ENCODE measurements at places on chromosomes 4 and X.

DNA sequence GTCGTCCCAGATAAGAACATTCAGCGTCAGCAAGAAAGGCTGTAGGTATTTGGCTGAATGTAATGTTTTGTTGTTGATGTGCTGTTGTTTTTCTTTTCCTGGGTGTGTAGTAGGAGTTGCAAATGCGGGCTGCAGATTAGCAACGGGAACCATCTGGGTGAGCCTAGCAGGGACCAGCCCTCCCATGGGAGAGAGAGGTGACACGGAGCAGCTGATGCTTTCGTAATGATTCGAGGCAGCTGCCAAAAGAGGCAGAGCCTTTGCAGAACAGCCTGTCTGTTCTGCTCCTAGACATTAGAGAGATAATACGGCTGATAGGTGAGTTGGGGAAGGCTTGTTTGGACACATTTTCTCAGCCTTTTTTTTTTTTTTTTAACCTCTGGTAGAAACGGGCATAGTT is 25.3 kb downstream of the ARSF start:
- no peak for DNase-seq

- DNase-seq: no peak
These were observed 143.7 kb downstream of the RPA4 start for GRCh38 chrX:97027384-97027922.

- no peak for DNase-seq
These were observed 104.5 kb downstream of the AMELX start for GRCh38 chrX:11397680-11398079.

- DNase-seq: peak; percentile 86
These were observed 40.9 kb upstream of the IL13RA2 start for GRCh38 chrX:115058276-115058675.

GRCh38 chr4:34200535-34200934 is 2043.8 kb downstream of the ARAP2 start:
- DNase-seq: no peak

GRCh38 chr4:17664755-17665154 is 50.3 kb downstream of the MED28 start:
- DNase-seq: no peak

DNA sequence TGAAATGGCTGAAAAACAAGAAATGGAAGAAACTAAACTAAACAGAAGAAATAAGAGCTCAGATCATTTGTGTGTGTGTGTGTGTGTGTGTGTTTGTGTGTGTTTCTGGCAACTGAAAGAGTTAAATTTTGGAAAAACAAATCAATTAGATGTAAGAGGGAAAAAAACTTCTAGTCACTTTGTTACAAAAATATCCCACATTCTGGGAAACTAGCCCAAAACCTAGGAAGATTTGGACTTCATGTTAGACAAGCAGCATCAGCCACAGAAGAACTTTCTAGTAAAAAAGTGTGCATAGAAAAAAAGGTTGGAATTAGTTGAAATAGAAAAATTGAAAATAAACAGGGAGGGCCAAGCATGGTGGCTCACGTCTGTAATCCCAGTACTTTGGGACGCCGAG is 111.6 kb upstream of the PRKG2 start:
- no peak for DNase-seq

DNA sequence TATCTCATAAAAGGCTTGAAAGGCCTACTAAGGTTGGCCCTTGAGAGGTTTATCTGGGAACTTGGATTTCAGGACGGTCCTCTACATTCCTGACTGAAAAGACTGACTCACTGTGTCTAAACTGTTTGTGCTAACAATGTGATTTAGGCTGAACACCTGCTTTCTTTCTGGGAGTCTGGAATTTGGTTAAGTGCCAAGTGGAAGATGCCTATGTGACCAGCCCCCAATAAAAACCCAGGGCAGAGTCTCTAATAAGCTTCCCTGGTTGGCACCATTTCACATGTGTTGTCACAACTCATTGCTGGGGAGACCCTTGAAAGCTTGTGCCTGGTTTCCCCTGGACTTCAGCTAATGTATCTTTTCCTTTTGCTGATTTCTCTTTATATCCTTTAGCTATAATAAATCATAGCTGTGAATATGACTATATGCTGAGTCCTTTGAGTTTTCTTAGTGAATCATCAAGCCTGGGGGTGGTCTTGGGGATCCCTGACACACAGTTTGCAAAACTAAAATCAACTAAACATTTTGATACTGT is 55.1 kb downstream of the GPR82 start:
- DNase-seq: no peak

DNA sequence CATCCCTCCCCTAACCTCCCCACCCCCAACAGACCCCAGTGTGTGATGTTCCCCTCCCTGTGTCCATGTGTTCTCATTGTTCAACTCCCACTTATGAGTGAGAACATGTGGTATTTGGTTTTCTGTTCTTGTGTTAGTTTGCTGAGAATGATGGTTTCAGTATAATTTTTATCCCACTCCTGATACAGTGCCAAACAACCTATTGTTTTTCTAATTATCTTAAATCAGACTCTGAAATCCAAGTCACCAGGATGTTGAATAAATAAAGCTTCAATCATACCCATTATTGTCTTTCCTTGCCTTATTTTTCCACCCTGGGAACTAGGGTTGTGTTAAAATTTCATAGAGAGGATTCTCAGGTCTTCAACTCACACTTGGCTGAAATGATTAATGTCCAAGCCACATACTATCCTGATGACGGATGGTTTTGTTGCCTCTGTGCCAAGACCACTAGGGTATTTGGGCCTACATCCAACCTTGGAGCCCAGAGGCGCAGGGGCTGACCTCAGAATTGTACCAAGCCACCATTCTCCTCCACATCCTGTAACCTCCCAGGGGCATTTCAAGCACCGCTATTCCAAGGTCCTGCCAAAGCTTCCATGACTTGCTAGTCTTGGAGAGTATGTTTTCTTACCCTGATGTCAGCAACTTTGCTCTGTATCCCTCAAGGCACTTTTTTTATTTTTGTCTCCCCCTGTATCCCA is 332.4 kb downstream of the ARHGAP24 start:
- no peak for DNase-seq

DNA sequence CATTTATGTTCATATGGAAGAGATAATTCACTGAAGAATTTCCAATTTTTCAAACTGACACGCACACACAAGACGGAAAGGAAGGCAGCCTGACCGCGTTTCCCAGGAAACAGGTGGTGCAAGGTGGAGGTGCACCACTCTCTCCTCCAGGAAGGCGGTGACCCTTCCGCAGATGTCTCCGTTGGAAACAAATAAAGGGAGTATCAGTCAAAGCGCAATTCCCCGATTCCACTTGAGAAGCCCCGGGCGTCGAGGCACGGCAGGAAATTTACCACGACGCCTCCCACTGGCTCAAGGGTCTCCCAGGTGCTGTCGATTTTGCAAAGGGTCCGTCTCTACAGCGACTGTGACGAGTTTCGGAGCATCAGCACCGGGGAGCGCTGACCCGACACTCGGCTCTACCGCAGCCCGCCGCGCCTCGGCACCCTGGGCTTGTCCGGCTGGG is 770 bp upstream of the TIGD2 start:
- DNase-seq: peak; percentile 23

GRCh38 chr4:10816571-10816970 is 132.0 kb upstream of the CLNK start:
- no peak for DNase-seq
